Natural killer cell (primary cell): ENCODE measurements at places on chromosomes 7 and 10. TPM values are rescaled to one million over a fixed set of nuclear protein-coding genes. Genes with fewer than 3 reads are reported as not detected.

- no peaks in the 10 kb centered on the region for H3K27me3 ChIP-seq
- H3K4me3 ChIP-seq, result no peak overlapping the region
- peak; percentile 47 for DNase-seq
- H3K27ac ChIP-seq, result no peak overlapping the region
- H3K36me3 ChIP-seq, result peaks cover 16% of the 10 kb centered on the region
- peaks cover 3% of the 10 kb centered on the region for H3K4me1 ChIP-seq
These were observed 75.6 kb downstream of the CCDC6 start for GRCh38 chr10:59830601-59831259.

- no peak overlapping the region for H3K27ac ChIP-seq
- H3K4me3 ChIP-seq, result no peak overlapping the region
- DNase-seq, result no peak
- no peaks in the 10 kb centered on the region for H3K36me3 ChIP-seq
- no peaks in the 10 kb centered on the region for H3K27me3 ChIP-seq
- no peaks in the 10 kb centered on the region for H3K4me1 ChIP-seq
These were observed 26.2 kb upstream of the REEP3 start for GRCh38 chr10:63494951-63495350.

LRRN3 gene
- 0.27 TPM for total RNA-seq

NKX1-2 gene
- total RNA-seq, result not detected

NEBL gene
- not detected for total RNA-seq

LCOR gene
- total RNA-seq, result 92.4 TPM
